ENCODE measurements at places on chromosomes 4 and X.

GRCh38 chrX:48591255-48591791, 6.0 kb upstream of the WDR13 start:
- DNase-seq: no peak

- no peak for DNase-seq
Observed at GRCh38 chr4:1155314-1155713, 17.1 kb downstream of the SPON2 start.

DNA sequence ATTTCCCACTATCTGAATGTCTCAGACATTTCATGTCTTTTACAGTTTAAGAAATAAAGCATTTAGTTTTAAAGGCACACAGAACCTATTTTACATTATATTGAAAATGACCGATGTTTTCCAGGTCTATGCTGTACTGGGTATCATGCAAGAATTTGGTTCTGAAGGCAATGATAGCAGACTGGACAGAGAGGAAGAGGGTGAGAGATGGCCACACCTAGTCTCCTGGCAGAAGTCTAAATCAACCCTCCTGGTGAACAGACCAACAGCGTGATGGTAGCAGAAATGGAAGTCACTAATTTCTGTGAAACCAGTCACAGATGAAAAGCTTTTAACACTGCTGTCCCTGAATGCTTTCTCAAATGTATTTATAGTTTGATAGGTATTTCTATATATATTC, 41.9 kb downstream of the MID1 start:
- DNase-seq: no peak

DNA sequence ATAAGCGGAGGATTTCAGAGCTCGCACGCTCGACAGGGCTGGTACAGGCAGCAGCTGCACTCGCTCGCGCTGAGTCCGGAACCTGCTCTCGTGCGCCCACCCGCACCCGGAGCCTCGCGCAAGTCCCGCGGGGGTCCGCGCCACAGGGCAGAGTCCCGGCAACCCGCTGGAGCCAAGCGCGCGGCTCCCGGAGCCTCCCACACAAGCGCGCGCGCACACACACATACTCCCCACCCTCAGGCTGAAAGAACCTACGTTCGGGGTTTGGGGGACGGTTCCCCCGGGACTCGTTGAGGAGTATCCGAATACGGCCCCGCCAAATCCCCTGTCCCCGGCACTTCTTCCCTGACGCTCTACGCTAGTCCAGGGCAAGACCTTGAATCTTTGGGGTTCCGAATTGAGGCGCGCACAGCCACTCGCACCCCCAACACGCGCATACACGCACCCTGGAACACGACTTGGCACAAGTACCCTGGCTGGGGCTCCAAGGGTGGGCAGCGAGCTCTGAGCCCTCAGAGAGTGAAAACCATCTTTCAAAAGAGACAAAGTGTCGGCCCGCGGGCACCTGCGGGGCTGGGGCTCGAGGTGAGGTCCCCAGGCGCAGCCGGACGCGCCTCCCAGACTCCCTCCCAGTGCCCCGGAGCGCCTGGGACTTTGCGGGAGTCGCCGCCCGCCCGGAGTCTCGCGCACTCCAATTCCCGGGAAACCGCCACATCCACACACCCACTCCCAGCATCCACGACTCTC, 952 bp downstream of the ANOS1 start:
- no peak for DNase-seq

GRCh38 chr4:89906316-89906715, 11.7 kb downstream of the MMRN1 start:
- DNase-seq: no peak

DNA sequence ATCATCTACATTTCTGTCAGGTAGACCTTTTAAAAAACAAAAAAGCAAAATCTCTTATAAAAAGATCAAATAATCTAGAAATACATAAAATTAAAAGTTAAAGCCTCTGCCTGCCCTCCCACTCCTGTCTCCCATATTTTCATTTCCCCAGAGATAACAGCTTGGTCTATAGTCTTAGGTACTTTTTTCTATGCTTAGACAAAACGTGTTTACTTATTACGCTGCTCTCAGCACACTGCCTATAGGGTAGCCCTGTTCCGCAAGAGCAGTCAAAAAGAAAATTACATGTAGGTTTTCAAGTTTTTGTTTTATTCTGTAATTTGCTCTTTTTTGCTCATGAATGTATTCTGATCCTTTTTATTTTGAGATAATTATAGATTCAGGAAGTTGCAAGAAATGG, 73.3 kb downstream of the TAF1 start:
- no peak for DNase-seq

DNA sequence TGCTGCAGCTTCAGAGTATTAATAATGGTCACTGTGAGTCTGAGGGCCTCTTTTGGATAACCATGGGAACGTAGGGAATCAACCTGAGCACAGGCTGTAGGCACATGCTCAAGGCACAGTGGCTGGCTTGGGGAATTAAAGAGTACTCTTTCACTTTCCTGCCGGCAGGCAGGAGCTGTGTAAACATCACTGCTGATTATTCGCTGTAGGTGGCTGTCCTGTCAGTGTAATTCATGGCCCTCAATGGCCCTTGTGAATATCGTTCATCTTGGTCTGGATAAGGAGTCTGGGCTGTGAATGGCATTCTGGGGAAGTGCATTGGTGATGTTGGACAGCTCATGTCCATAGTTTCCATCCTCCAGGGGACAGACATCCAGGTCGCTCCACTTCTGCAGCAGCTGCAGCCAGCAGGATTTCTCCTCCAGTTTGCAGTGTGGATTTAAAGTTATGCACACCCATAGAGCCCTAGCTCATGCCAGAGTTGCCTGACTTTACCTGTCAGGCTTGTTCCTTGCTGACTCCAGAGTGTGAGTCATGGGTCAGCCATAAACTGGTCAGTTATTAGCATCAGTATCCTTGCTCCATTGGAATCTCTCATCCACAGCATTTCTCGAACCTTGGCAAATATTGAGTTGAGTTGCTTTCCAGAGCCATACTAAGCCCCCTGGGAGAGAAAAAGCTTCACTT, 43.0 kb downstream of the C4orf33 start:
- no peak for DNase-seq

DNA sequence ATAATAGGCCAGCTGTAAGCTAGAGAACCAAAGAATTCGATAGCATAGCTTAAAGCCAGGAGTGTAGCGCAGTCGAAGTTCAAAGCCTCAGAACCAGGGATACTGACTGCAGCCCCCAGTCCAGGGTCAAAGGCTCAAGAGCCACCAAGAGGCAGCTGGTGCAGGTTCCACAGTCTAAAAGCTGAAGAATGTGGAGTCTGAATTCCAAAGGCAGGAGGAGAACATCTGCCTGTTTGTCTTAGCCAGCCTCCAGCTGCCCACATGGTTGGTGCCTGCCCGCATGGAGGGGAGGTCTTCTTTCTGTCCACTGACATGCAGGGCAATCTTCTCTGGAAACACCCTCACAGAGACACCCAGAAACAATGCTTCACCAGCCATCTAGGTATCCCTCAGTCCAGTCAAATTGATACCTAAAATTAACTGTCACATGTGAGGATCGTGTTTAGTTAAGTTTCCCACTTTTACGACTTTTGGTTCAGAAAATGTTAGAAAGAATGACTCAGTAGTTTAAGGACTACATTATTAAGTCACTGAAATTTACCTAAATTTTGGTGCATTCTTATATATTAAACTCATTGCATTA, 52.8 kb upstream of the RHOH start:
- DNase-seq: no peak

GRCh38 chr4:90226734-90227133, 99.5 kb downstream of the CCSER1 start:
- DNase-seq: no peak

DNA sequence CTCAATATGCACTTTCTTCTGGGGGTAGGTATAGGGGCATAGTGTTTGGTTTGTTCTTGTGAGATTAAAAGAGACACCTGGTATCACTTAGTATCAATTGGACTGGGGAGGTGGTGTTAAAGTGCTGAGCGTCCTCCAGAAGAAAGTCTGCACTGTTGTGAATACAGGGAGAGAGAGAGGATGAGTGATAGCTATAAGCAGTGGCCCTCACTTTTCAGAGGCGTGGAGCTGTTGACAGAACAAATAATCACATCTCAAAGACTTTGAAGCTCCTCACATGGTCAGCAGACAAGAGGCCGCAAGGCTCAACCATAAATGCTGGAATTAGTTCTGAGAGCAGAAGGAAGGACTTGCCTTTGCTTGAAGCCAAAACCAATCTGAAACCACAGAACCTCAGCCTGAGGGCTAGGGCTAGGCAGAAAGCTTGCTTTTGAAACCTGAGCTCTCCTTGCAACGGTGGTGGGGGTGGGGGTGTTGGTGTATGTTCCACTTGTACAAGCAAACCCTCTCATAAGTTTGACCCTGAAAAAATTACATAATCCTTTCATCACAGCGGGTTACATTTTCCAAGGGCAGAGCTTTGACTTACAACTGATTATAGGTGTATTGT, 123.2 kb upstream of the SCML1 start:
- no peak for DNase-seq

DNA sequence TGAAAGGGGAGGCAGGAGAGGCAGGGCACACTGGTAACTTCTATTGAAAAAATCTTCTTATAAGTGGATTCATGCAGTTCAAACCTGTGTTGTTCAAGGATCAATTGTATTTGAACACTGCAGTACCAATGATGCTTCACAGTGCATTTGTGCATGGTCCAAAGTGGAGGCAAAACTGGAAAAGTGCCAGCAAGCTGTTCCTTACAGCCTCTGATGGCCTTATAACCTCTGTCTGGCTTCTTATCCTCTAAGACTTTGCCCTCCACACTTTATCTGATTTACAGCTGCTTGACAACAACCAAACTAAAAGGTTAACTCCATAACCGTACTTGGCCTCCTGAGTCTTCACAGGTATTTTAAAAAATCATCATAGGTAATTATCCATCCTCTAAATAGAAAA, 40.4 kb downstream of the MAGEB17 start:
- DNase-seq: no peak

GRCh38 chrX:120999413-120999812, 13.9 kb upstream of the CT47A1 start:
- DNase-seq: no peak

DNA sequence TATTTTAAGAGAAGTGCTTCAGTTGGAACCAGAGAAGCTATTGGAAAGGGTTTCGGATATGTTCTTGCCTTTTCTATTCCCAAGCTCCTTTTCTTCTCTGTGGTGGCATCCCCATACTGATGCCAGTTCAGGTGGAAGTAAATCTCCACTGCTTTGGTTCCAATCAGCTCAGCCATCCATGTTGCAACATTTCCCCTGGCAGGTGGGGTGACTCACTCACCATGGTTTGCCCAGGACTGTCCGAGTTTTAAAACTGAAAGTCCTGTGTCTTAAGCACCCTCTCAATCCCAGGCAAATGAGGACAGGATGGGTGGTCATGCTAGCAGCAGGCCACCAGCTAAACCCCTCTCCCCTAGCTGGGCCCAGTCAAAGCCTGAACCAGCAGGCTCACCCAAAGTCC, 15.1 kb downstream of the RAI2 start:
- no peak for DNase-seq

DNA sequence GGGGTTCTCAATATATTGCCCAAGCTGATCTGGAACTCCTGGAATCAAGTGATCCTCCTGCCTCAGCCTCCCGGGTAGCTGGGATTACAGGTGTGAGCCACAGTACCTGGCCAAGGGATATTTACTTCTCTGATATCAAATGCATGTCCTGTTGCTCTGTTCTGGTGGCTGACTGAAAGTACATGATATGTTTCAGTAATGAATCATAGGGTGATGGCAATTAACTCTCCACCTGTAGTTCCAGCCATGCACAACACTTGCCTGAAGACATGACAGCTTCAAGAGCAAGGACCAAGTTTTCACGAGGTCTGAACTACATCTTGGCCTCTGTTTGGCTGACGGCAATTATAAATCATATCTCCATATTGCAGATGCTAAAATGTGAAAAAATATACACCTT, 9.1 kb downstream of the ZCCHC4 start:
- no peak for DNase-seq

DNA sequence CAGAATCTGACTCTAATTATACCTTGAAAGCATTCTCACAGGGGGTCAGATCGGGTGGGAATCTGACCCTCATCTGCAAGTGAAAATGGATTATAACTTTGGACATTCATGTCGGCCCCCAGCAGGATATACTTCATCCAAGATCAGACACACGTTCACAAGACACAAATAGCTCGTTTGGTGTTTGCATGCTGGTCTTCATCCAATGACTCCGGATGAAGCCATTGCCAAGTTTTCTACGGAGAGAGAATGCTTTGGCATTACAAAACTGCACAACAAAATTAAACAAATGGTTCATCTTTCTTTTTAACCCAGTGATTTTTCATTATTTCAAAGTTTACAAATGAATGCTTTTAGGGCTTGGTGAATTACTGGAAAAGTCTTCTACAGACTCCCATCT, 105.5 kb downstream of the MID1 start:
- DNase-seq: no peak

DNA sequence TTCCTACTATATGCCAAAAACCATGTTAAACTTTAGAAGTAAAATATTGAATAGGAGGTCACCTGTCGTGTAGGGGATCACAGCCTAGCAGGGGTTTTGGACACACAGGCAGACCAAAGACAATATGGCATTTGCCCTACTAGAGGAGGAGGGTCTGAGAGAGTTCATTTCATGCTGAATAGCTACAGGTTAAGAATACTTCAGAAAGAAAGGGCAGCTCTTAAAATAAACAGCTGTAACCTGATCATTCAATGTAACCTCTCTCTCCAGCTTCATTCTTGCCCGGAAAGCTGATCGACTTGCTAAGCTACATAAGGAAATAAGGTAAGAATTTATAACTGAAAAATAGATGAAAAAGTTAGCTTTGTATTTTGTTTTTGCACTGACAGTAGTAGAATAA, 79.9 kb downstream of the MAOA start:
- DNase-seq: no peak

- DNase-seq: no peak
Observed at GRCh38 chr4:37678624-37679023, 7.6 kb downstream of the RELL1 start.

DNA sequence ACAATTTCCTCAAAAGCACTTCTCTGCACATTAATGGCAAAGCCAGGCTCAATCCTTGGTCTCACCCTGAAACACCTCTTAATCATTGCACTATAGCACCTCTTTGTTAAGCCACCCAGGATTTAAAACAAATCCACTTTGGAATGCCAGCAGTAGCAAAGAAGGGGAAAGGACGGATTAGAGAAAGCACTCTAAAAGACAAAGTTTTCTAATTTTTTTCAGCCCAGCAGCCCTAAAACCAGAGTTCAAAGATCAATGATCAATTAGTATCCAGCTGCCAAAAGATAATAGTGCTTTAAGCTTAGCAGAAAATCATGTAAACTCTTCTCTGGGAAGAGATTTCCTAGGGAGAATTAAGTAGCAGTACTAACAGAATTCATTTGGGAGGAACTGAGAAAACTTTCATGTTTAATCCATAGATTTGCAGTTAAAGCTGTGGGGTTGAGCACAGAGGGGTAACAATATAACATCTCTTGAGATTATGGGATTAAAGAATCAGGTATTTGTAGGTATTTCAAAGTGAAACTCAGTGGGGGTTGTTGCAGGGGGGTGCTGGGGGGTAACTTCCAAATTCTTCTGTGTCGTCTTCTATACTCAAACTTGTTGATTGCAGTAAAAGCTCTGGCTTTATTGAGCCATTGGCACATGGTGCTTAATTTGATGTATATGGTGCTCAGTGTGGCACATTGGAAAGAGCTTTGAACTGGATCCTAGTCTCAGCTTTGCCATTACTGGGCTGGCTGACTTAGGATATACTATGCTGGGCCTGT, 61.8 kb downstream of the LRRC66 start:
- no peak for DNase-seq

GRCh38 chrX:42102586-42103282, 179.4 kb upstream of the CASK start:
- no peak for DNase-seq

- no peak for DNase-seq
Observed at GRCh38 chr4:19698961-19699360, 552.7 kb upstream of the SLIT2 start.

All from right renal cortex interstitium (tissue), 3 donors.